ENCODE measurements at places on chromosomes 11 and 22. TPM values are rescaled to one million over a fixed set of nuclear protein-coding genes. Genes with fewer than 3 reads are reported as not detected.

- DNase-seq, result no peak
Measured at GRCh38 chr22:22897091-22897490, 9.5 kb downstream of the IGLL5 start.

DNA sequence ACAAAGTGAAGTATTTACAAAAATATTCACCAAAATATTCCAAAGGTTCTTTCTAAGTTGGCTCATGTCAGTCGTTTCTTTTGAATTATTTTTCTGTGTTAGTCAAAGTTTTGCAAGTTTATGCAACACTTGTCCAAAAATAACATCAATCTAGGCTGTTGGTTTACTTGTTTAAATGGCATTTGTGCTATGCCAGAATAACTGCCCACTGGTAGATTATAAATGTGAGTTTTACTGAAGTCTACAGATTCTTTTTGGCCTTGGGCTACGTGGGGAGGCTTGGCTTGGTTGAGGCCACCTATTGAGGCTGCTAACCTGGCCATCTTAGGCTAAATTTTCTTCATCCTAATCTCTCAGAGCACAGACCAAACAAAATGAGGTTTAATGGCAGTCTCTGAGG is 1091.9 kb upstream of the RAG2 start:
- DNase-seq, result no peak

JHY gene
- 13.7 TPM for polyA plus RNA-seq

GRCh38 chr11:33984682-33985389 is 66.7 kb upstream of the CAPRIN1 start:
- no peak for DNase-seq
